Ovary (tissue), 10 donors: ENCODE measurements at places on chromosomes 5 and 9. TPM values are rescaled to one million over a fixed set of nuclear protein-coding genes. Genes with fewer than 3 reads are reported as not detected.

Gene IL13
- polyA plus RNA-seq = not detected

Gene TMEM215
- 0.35 TPM for polyA plus RNA-seq

DNA sequence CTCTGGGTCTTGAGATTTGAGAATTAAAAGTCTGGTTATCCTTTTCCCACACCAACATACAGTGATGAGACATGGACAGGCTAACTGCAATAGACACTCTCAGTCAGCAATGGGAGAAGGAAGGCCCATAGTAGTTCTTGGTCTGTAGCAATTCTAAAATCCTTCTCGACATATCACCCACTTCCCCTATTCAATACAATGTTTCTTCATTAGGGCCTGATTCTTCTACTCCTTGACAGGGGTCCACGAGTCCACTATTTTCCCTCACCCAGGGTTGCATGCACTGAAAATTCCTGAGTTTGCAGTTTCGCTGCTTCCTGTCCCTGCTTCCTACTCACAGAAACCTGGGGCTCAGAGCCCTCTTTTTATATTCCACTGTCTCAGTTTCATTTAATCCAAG lies 402.8 kb downstream of the MAT2B start:
- no peak for DNase-seq

GRCh38 chr5:157689942-157690689 lies 18.8 kb downstream of the C5orf52 start:
- no peak for DNase-seq

- DNase-seq = no peak
These were observed 43.9 kb upstream of the SAP30L start for GRCh38 chr5:154401931-154402330.

DNA sequence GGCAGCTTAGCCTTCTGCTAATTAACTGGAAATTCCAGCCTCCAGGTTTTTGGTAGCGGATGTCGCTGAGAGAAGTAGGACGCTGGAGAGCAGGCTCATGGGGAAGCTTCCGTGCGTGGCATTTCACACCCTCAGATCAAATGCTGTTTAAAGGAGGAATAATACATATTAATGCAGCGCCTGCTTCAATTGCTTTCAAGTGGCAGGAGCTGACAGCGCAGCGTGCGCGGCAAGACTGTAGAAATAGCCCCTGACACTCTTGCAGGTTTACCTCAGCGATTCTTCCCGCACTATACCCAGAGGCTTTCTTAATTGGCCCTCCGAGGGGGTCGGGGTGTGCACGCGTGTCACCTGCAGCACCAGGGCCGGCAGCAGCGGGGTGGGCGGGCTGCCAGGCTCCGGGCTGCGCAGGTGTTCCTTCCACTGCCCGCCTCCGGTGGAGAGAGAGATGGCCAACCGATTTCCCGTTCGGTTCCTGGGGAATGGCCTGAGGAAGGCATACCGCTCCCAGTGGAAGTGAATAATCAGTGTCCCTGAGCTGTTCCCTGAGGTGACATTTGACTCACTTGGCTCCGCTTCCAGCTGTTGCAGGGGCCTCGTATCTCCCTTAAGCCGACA lies 427.9 kb downstream of the KCTD16 start:
- DNase-seq = no peak

DNA sequence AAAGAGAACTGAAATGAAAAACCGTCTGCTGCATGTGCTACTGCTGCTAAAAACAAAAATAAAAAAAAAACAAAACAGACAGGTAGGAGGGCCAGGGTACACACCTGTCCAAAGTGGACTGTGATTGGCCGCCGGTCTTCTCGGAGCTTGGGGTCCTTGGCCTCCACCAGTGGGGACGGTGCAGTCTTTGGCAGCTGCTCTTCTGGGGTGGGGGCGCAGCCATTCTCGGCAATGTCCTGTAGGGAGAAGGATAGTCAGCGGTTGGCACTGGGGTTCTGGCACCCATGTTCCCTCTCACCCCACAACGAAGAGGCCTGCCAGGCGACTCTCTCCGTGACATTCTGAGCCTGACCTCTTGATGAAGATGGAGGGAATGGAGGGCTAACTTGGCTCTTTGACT lies 84.3 kb downstream of the CRB2 start:
- no peak for DNase-seq
